ENCODE measurements at places on chromosomes 3 and 15.
A peak's percentile ranks its signal among the peaks of the same experiment; 100 is the strongest.

DNA sequence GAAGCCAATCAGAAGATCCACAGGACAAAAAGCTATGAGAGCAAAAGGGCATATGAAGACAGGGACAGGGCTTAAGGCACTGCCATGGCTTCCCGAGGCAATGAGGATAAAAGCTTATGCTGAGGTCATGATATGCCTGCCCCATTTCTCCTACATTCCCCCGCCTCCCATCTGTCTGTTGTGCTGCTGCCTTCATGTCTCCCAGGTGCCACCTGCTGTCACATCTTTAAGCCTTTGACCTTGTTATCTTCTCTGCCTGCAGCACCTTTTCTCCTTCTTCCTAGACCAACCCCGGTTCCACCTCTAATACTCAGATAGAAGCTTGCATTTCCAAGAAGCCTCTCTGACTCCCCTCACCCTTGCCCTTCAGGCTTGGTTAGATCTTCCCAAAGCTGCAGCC lies 213.8 kb downstream of the ARRDC4 start:
- DNase-seq = no peak

DNA sequence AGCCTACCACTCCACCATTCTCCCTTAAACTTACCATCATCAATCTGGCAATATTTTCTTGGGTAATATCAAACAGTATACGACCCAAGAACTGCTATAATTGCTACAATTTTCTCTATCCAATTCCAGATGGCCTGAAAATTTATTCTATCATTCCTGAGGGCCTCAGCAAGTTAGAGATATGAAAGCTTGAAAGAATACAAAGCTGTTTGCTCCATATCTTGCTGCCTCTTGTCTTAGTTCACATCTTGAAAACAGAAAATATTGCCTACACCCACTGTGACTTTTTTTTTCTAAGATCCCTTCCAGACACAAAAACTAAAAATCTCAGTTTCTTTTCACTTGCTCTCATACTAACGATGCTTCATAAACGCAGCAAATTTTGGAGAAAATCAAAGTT lies 898.9 kb downstream of the OTOL1 start:
- DNase-seq = no peak

DNA sequence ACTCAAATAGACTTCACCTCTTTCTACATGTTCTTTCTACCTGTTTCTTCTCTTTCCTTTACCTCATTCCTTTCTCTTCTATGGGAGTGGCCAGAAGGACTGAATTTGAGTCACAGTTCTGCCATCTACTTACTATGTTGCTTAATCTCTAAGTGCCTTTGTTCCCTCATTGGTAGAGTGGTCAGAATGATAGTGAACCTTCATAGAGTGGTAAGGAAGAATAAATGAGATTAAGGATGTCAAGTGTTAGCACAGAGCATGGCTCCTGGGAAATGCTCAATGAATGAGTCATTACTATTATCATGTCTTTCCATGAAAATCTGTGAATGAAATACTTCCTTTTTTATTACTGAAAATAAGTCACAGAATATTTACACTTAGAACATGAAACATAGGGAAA lies 17.5 kb downstream of the TMEM207 start:
- no peak for DNase-seq

GRCh38 chr3:129576514-129577352 lies 29.7 kb downstream of the PLXND1 start:
- peak; percentile 80 for DNase-seq

DNA sequence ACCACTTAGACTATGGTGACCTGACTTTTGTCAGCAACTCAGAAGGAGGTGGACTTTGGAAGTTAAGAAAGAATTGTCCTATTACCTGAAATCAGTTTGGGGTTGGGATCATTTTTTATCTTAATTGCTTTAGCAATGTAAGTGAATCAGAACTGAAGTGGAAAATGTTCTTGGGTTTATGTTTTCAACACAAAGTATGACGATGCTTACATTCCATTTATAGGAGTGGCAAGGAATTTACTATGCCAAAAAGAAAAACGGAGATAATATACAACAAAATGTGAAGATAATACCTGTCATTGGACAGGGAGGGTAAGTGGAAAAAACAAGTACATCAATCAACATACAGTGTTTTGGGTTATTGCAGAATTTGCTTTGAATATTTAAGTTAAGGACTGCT lies 116.1 kb downstream of the PDE8A start:
- no peak for DNase-seq

DNA sequence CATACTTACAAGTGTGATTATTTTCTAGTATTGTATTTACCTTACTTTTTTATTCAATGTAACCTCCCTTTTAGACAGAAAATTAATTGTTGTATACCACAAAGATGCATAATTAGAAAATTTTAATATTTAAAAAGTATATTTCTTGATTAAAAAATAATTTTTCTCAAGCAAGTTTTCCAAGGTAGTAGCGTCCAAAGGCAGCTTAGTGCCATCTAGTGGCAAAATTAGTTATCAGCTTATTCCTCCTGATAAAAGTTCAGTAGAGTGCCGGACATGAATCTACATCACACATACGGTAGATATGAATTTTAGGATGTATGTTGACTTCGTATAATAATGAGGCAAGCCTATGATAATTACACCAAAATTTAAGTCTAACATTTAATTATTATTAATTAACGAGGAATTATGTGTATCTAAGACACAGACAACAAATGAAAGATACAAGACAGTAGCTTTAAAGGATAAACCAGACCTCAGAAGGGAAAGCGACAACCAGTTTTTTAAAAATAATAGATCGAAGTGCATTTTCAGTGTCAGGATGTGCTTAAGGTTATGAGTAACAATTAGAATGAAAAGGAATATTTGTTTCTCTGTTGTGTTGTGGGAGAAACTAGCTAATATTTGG lies 405.9 kb downstream of the ROBO1 start:
- no peak for DNase-seq

DNA sequence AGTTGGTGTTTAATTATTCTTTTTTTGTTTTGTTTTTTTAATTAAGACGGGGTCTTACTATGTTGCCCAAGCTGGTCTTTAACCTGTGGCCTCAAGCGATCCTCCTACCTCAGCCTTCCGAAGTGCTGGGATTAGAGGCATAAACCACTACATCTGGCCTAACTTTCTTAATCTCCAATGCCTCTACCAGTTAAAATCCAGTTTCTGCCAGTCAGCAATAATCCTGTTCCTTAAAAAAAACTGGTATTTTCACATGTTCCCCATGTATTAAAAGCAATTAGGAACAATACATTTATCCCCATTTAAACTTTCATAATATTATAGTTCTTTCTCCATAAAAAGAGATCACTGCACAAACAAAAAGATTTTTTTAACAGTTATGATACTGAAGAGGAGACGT lies 21.2 kb downstream of the DCAF1 start:
- no peak for DNase-seq

DNA sequence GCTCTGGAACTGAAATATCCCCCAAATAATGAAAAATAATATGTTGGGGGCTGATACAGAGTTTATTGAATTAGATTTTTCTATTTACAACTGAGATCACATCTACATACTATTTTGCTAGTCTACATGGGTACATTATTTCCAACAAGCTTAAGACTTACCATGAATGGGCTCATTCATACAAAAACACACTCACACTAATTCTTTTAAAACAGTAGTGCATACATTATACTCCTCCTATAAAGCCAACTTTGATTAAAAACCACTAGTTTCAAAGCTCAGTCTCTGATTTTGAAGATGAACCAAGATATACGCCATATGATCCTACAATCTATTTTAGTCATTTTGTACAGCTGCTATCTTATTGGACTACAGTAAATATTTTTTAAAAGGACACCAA lies 24.9 kb downstream of the TSPAN3 start:
- no peak for DNase-seq

- no peak for DNase-seq
Measured at GRCh38 chr15:52378746-52379394, 83.3 kb upstream of the MYO5C start.

GRCh38 chr15:64875641-64876223 lies 34.0 kb downstream of the PLEKHO2 start:
- DNase-seq = no peak

DNA sequence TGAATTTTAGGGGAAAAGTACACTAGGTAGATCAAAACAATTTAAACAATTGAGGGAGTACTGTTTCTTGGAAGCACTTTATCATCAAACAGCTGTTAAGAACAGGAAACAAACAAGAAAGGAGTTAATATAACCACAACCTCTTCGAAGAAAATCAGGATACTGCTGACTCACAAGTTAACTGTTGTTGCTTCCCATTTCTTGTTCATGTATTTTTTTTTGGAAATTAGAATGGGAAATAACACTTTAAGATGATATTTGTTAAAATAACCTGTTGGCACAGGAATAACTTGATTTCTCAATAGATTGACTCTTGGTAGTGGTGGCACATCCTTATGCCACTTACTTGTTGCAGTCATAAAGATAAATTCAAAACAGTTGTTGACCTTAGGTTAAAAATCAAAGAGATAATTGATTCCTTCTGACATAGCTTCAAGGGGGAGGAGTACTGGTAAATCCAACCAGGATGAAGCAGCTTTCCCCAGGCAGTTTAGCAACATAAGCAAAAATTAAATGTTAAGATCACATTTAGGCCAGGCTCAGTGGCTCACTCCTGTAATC lies 3.3 kb downstream of the BNIP2 start:
- DNase-seq = no peak

- no peak for DNase-seq
Measured at GRCh38 chr3:139120086-139121056, 75.7 kb upstream of the PRR23C start.

DNA sequence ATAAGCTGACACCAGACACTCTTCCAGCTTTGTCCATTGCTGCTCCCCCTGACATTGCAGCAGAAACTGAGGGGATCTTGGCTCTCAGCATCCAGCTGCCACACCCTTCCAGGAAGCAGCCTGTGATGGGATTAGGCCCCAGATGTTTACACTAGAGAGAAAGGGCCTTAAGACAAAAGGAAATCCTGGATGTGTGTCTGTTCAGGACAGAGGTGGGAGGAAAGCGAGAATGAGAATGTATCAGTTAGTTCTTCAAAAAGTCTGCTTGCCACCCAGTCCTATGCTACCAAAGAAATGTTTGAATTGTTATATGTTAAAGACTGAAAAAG lies 58.8 kb downstream of the HES1 start:
- DNase-seq = no peak

DNA sequence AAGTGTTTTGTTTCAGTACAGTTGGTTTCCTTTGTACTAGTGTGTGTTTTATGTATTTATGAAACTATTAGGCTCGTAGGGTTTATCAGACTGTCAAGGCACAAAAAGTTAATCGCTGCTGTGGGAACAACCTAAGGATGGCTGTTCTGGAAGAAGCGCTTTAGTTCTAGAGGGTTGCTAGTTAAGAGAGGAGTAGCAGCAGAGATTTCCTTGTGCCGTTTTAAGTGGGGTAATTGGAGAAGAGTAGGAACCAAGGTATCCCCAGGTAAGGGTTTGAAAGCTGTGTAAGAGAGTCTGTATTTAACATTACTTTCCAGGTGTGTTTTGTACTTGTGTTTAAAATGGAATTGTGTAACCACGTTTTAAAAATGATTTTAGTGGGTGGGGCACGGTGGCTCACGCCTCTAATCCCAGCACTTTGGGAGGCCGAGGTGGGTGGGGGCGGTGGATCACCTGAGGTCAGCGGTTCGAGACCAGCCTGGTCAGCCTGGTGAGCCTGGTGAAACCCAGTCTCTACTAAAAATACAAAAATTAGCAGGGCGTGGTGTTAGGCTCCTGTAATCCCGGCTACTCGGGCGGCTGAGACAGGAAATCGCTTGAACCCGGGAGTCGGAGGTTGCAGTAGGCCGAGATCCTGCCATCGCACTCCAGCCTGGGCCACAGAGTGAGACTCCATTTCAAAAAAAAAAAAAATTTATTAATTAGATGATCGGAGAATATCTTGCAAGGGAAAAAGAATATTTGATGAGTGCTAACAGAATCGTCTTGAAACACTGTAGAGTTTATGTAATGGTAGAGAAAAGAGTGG lies 2.6 kb downstream of the MORF4L1 start:
- no peak for DNase-seq

GRCh38 chr3:4065554-4065953 lies 237.6 kb upstream of the SETMAR start:
- DNase-seq = no peak

GRCh38 chr3:124685481-124685880 lies 44.8 kb upstream of the UMPS start:
- DNase-seq = no peak

- DNase-seq = no peak
Measured at GRCh38 chr3:22476976-22477375, 726.0 kb upstream of the ZNF385D start.

GRCh38 chr3:23888617-23889228 lies 28.1 kb downstream of the NKIRAS1 start:
- DNase-seq = no peak

GRCh38 chr3:16604433-16604832 lies 790 bp downstream of the DAZL start:
- DNase-seq = no peak

GRCh38 chr3:127690823-127691452 lies 18.2 kb downstream of the ABTB1 start:
- no peak for DNase-seq

DNA sequence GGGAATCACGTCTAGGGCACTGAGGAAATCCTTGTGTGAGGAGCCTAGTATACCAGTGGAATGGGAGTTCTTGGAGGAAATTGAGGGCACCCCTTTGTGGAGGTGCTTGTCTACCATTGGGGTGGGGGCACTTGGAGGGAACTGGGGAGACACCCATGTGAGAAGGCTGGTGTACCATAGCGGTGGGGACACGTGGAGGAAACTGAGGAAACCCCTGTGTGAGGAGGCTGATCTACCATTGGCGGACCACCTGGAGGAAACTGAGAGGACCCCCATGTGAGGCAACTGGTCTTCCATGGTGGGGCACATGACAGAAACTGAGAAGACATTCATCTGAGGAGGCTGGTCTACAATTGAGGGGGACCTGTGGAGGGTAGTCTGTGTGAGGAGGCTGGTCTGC lies 164.5 kb downstream of the FBLN2 start:
- DNase-seq = no peak

All from NCI-H1417 treated with DMSO at 0.1 percent for 48 hours (cell line).